ENCODE measurements at places on chromosomes 2 and 18. TPM values are rescaled to one million over a fixed set of nuclear protein-coding genes. Genes with fewer than 3 reads are reported as not detected.

ACTG2 gene
- 0.19 TPM for total RNA-seq

- DNase-seq, result no peak
Observed at GRCh38 chr2:201532686-201533304, 81.3 kb downstream of the STRADB start.

LHCGR gene
- not detected for total RNA-seq

- DNase-seq, result no peak
Observed at GRCh38 chr18:35049111-35050027, 8.2 kb downstream of the MAPRE2 start.

IL36G gene
- 0.59 TPM for total RNA-seq

DNA sequence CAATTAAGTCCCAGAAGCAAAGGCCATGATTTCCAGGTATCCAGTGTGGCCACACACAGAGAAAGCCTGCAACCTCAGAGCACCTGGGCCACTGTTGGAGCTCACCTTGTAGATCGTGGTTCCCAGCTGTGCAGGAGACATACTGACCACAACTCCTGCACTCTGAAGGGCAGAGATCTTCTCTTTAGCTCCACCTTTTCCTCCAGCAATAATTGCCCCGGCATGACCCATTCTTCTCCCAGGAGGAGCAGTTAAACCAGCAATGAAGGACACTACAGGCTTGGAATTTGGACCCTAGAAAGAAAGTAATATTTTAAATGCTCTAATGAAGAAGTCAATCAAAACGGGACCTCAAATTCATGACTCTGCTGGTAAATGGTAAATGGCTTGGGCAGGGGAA, 33.8 kb downstream of the SUCLG1 start:
- DNase-seq, result no peak

DNA sequence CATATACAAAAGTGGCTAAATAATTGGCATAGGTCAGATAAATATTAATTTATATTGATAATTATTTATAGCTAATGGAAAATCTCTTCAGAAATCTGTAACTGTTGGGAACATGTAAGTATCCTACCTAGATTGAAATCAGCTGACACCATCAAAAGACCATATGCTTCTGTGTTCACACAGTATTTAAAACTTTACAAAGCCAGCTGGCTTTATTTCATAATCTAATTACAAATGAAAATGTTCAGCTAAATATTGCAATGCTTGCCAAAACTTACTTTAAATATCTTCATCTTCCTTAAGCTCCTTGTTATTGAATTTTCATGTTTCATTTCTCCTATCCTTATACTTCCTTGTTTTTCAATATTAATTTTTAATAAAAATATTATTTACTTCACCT, 190.9 kb upstream of the DOK6 start:
- no peak for DNase-seq

DNA sequence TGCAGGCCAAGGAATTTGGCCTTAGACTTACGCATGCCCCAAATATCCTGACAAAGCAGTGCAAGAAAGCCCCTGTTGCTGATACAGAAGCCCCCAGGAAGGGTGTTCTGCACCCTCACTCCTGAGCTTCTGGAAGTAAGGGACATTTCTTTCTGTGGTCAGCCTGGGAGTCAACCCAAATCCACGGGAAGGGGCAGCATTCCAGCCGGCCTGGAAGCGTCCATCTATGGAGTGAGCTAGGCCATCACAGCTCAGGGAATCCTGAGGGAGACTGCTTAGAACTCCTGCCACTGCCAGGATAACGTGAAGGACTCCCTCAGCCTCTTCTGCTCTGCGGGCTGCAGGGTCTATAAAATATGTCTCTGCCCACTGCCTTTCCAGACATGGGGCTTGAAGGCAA, 173.9 kb downstream of the ANAPC1 start:
- DNase-seq, result no peak

CMPK2 gene
- 0.31 TPM for total RNA-seq

PLA2R1 gene
- 0.45 TPM for total RNA-seq

MAPK4 gene
- 7.0 TPM for total RNA-seq

- no peak for DNase-seq
Observed at GRCh38 chr2:31378389-31378788, 36.2 kb downstream of the XDH start.

- DNase-seq, result no peak
Observed at GRCh38 chr2:98801921-98802321, 71.0 kb upstream of the MGAT4A start.

GRCh38 chr2:158923180-158923594, 45.3 kb upstream of the TANC1 start:
- DNase-seq, result peak; percentile 29

- no peak for DNase-seq
Observed at GRCh38 chr2:237260039-237260620, 153.8 kb downstream of the COL6A3 start.

All from neural progenitor cell (in vitro differentiated cells).